CD4-positive, alpha-beta memory T cell (primary cell): ENCODE measurements at places on chromosomes 6 and 20. TPM values are rescaled to one million over a fixed set of nuclear protein-coding genes. Genes with fewer than 3 reads are reported as not detected.

DNA sequence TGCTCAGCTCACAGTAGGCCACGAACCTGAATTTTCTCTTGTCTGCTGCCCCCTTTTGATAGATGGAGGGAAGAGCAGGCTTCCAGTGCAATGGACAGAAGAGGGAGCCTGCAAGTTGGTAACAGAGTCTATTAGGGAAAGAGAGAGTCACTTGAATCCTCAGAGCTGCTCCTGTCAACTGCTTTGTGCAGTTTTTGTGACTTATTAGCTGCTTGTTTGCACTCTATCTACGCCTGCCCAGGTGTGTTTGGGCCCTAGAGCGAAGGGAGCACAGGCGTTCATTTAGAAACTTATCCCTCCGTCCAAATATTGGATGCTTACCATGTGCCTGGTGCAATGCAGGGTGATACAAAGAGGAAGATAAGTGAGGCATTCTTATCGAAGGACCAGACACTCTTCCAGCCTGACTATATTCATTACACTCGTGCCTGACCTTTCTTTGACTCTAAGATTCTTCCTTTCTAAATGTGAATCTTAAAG, 11.6 kb upstream of the SLC2A12 start:
- no peak overlapping the region for H3K4me3 ChIP-seq
- peaks cover 4% of the 10 kb centered on the region for H3K4me1 ChIP-seq
- H3K27ac ChIP-seq, result no peak overlapping the region
- peak; percentile 62 for DNase-seq
- no peaks in the 10 kb centered on the region for H3K27me3 ChIP-seq

- no peaks in the 10 kb centered on the region for H3K4me1 ChIP-seq
- no peak for DNase-seq
- no peaks in the 10 kb centered on the region for H3K27me3 ChIP-seq
- no peak overlapping the region for H3K4me3 ChIP-seq
- no peaks in the 10 kb centered on the region for H3K36me3 ChIP-seq
These were observed 238.9 kb upstream of the FLRT3 start for GRCh38 chr20:14576196-14576877.

Gene ROS1
- polyA plus RNA-seq, result not detected

Gene LGSN
- polyA plus RNA-seq, result not detected
